ENCODE measurements at places on chromosomes 13 and 19. TPM values are rescaled to one million over a fixed set of nuclear protein-coding genes. Genes with fewer than 3 reads are reported as not detected.

DNA sequence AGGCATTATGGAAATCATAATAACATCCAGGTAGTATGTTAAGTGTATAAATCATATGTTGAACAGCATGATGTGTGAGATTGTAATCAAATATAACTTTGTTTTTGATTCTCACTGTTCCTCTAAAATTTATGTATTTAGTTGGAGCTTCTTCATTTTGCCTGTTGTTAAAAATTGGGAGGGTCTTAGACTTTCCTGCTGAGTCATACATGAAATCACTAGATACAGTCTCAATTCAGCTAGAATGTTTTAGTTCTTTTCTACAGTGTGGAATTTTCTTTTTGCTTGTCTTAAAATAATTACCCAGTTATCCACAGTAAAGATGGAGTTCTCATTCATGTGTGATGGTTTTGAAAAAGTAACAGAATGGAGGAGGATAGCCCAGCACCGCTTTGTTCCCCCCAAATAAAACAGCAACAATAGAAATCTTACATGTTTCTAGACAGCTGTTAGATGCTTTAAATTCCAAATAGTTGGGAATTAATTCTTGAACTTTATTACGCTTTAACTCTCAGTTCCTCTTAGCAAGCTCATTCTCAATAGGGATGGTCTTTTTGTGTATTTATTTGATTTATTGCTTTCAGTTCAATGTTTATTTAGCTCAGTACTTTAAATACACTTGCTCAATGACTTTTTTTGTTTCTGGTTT lies 109.5 kb downstream of the PDS5B start:
- no peak for DNase-seq

DNA sequence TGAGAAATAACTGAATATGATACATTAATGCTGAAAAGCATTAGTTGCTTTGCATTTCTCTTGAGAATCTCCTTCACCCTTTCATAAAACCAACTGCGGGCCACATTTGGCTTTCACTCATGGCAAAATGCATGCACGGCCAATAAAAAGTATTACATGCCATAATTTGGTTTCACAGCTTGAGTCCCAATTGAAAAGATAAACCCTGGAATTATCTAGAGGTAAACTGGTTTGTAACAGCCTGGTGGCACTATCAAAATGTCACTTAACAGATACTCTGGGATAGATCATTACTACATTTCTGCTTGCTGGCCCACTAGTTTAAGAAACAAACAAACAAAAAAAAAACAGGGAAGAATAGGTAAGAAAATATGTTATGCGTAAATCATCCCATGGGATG lies 3.9 kb downstream of the OBI1 start:
- no peak for DNase-seq

- DNase-seq: no peak
Measured at GRCh38 chr13:97562962-97563361, 129.0 kb downstream of the RAP2A start.

DNA sequence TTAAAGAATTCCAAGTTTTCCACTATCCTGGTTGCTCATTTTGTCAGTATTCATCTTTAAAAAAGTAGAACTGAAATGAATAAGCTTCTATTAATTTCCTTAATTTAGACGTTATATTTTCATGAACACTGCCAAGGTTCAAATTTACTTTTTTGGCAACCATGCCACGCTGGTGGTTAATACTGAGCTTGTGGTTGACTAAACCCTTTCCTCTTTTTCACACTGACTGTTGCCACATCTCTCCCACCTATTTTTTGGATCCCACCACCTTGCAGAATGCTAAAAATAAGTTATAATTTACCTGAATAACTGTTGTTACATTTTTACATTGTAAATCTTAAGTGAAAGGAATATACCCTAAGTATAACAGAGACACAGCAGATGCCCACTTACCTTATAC lies 45.0 kb downstream of the FLT3 start:
- DNase-seq: no peak

DNA sequence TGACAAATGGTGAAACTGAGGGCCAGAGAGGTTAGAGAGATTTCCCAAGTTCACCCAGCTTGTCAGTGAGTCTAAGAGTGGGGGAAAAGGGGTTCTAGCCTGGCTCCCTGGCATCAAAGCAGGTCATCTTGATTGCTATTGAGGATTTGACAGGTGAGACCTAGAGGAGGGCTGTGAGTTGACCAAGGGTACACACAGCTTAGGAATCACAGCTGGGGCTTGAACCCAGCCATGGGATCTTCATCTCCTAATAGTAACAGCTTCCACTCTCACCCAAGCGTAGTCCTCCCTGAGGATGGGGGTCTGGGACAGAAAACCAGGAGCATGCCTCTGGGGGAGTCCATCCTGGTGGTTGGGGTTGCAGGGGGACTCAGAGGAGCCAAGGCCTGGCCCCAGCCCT lies 6.8 kb downstream of the CYP4F8 start:
- DNase-seq: no peak

DNA sequence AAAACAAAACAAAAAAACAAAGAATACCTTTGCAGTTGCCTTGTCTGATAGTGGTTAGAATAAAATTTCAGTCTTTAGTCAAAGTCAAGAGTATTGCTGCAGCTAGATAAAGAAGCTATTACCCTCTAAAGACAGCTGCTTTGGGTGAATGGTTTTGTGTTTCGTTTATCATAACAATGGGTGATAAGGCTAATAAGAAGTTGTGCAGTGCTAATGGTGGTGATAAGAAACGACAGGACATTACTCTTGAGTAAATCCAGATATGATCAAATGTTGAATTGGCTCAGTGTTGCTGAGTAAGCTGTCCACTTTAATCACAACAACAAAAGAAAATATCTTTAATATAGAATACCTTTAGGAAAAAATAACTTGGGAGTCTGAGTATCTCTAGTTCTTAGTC lies 1825.3 kb downstream of the SLITRK5 start:
- no peak for DNase-seq

DNA sequence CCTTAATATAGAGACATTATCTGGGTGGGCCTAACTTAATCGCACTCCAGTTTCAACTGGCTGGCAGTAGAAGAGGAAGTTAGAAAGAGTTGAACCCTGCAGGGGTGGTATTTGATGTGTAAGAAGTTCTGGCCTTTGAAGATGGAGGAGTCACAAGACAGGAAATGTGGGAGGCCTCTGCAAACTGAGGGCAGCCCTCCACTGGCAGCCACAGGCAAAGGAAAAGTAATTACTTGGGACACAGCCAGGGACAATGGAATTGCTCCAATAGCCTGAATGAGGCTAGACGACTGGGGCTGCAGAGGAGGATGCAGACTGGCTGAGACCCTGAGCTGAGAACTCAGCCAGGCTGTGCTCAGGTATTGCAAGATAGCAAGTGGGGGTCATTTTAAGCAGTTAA lies 703.3 kb upstream of the ARGLU1 start:
- DNase-seq: no peak

The LMO7 gene
- polyA plus RNA-seq: 31.0 TPM

The FFAR2 gene
- 3.7 TPM for polyA plus RNA-seq

The KLK1 gene
- polyA plus RNA-seq: 14.1 TPM

The CCL25 gene
- polyA plus RNA-seq: 243 TPM

The LGI4 gene
- polyA plus RNA-seq: 14.5 TPM

Measured in small intestine (tissue), 16 donors.